IMR-90 (cell line): ENCODE measurements at places on chromosomes 2 and 18. TPM values are rescaled to one million over a fixed set of nuclear protein-coding genes. Genes with fewer than 3 reads are reported as not detected.

PFN4 gene
- total RNA-seq = 0.28 and 0.36 TPM in 2 replicates

MAP3K20 gene
- 84.4 and 93.0 TPM in 2 replicates for total RNA-seq

DNA sequence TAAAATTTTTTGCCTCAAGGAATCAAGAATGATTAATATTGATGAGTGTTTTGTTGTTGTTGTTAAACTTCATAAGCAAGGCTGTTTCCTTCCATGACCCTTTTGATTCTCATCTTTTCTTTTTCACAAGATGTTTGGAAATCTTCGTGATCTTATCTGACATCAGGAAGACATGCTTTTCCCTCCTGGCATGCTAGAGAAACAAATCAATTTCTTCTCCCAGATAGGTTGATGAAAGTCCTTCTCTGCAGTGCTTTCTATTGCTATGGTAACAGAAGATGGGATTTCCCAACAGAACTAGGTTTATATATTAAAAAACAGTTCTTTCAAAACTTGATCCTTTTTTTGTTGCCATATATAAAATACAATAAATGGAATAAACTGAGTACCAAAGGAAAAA is 85.2 kb downstream of the EML6 start:
- peak; percentile 5 for DNase-seq

GRCh38 chr2:146701183-146701582 is 1143.6 kb upstream of the ACVR2A start:
- DNase-seq = no peak

SERPINB4 gene
- total RNA-seq = not detected in 2 replicates

DNA sequence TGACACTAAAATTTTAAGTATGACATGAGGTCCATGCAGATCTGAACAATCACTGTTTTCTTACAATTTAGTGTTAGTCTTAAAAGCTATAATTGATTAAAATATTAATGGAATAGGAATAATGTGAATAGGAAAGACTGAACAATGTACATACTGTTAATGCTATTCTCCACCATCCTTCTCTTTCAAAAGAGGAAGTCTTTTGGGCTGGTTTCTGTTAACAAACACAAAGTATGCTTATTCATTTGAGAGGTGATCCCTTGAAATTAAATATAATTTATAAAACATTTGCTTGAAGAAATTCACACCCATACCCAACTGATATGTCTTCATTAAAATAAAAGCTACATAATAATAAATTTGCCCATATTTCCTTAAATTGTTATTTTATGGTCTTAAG is 2.3 kb downstream of the STPG4 start:
- DNase-seq = no peak

DNA sequence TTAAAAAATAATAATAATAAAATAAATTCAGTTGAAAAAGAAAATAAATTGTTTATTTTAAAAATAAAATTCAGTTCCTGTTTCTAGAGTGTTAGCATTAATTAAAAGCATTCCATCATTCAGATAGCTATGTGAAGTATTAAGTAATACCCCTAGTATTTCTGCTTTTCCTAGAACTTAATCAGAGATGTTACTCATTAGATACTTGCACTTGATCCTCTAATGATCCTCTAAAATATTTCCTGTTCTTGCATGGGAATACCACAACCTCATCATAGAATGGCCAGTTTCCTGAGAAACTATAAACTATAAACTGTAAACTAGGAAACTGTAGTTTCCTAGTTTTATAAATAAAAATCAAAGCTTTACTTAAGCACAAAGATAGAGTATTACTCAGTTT is 11.1 kb upstream of the CNNM3 start:
- DNase-seq = no peak

ERICH2 gene
- total RNA-seq = not detected in 2 replicates

FIGN gene
- total RNA-seq = 0.56 and 0.90 TPM in 2 replicates

GRCh38 chr2:180621941-180622918 is 358.2 kb upstream of the UBE2E3 start:
- peak; percentile 78 for DNase-seq

- peak; percentile 64 for DNase-seq
Measured at GRCh38 chr18:74155276-74155675, 7.0 kb downstream of the TIMM21 start.

UBE2F gene
- 44.6 and 59.4 TPM in 2 replicates for total RNA-seq

- DNase-seq = peak; percentile 51
Measured at GRCh38 chr2:196248467-196249094, 77.2 kb upstream of the STK17B start.

DNA sequence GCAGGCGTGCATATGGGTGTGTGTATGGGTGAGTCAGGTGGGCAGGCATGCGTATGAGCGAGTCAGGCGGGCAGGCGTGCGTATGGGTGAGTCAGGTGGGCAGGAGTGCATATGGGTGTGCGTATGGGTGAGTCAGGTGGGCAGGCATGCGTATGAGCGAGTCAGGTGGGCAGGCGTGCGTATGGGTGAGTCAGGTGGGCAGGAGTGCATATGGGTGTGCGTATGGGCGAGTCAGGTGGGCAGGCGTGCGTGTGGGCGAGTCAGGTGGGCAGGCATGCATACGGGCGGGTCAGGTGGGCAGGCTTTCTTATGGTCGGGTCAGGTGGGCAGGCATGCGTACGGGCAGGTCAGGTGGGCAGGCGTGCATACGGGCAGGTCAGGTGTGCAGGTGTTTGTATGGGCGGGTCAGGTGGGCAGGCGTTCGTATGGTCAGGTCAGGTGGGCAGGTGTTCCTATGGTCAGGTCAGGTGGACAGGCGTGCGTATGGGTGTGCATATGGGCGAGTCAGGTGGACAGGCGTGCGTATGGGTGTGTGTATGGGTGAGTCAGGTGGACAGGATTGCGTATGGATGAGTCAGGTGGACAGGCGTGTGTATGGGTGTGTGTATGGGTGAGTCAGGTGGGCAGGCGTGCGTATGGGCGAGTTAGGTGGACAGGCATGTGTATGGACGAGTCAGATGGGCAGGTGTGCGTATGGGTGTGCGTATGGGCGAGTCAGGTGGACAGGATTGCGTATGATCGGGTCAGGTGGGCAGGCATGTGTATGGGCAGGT is 28.7 kb upstream of the KLF11 start:
- no peak for DNase-seq

UGT1A5 gene
- not detected in 2 replicates for total RNA-seq

GRCh38 chr18:58209326-58209725 is 165.3 kb downstream of the NEDD4L start:
- peak; percentile 41 for DNase-seq

- DNase-seq = peak; percentile 29
Measured at GRCh38 chr2:158325031-158325781, 131.3 kb downstream of the CCDC148 start.

DNA sequence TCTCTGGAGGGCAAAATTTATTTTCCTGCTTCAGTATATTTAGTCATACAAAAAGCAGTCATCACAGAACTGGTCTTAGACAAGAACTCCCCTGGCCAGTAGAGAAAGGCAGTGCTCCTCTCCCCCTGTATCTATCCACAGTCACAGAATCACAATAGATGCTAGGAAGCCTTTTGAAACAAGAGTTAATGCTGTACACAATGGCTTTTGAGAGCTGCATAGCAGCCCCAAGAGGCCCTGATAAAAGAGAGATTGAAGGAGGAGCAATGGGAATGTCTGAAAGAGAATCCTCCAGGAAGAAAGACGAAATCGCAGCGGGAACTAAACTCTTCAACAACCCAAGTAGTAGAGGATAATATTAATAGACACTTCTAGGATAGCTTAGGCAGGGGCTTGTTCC is 330.2 kb downstream of the RBM43 start:
- no peak for DNase-seq

CD207 gene
- total RNA-seq = not detected in 2 replicates

GRCh38 chr2:167965907-167966761 is 281.3 kb downstream of the STK39 start:
- no peak for DNase-seq

- no peak for DNase-seq
Measured at GRCh38 chr2:17822445-17823117, 6.3 kb downstream of the MSGN1 start.

- DNase-seq = no peak
Measured at GRCh38 chr2:200357845-200358244, 51.4 kb downstream of the SPATS2L start.

EEF1B2 gene
- total RNA-seq = 574 and 672 TPM in 2 replicates

DNA sequence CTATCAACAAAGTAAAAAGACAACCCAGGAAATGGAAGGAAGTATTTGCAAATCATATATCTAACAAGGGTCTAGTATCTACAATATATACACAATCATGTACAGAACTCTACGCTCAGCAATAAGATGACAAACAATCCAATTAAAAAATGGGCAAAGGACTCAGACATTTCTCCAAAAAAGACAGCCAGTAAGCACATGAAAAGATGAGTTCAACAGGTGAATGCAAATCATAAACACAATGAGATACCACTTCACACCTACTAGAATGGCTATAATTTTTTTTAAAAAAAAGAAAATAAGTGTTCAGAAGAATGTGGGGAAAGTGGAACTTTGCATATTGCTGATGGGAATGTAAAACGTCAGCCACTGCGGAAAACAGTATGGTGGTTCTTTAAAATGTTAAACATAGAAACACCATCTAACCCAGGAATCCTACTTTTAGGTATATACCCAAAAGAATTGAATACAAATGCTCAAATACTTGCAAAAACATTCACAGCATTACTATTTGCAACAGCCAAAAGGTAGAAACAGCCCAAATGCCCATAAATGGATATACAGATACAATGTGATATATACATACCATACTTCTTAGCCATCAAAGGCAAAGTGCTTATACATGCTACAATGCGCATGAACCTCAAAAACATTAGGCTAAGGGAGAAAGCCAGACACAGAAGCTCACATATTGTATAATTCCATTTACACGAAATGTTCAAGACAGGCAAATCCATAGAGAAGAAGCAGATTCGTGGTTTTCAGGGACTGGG is 121.2 kb downstream of the CABYR start:
- peak; percentile 18 for DNase-seq
